ENCODE measurements at places on chromosomes 6 and 20.
A peak's percentile ranks its signal among the peaks of the same experiment; 100 is the strongest.

GRCh38 chr6:31473780-31474761, 23.9 kb upstream of the MICB start:
- no peaks in the 10 kb centered on the region for H3K36me3 ChIP-seq
- no peak overlapping the region for H3K27ac ChIP-seq
- DNase-seq, result no peak
- H3K27me3 ChIP-seq, result no peaks in the 10 kb centered on the region

GRCh38 chr6:127186889-127187288, 68.4 kb downstream of the RSPO3 start:
- no peaks in the 10 kb centered on the region for H3K27me3 ChIP-seq
- H3K4me1 ChIP-seq, result no peaks in the 10 kb centered on the region
- no peak overlapping the region for H3K27ac ChIP-seq
- H3K36me3 ChIP-seq, result no peaks in the 10 kb centered on the region
- H3K4me3 ChIP-seq, result no peak overlapping the region

DNA sequence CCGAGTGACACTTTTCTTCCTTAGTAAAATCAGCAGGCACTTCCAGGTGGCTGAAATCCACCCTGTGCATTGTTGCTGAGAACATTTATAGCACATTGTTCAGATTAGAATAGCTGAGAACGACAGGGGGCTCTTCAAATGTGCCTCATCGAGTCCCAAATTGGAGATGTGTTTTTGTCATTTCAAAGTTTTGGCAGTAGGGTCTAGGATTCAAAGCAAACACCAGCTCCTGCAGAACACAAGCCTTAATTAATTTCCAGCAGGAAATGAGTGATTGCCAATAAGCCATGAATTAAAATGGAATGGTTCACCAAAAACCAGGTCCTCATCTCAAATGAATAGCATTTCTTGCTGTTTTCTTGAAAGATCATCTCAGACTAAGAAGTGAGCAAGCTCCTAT, 171.6 kb downstream of the PLCB1 start:
- no peaks in the 10 kb centered on the region for H3K27me3 ChIP-seq
- no peaks in the 10 kb centered on the region for H3K4me1 ChIP-seq
- H3K27ac ChIP-seq, result no peak overlapping the region
- no peak for DNase-seq
- no peaks in the 10 kb centered on the region for H3K36me3 ChIP-seq
- no peak overlapping the region for H3K4me3 ChIP-seq

DNA sequence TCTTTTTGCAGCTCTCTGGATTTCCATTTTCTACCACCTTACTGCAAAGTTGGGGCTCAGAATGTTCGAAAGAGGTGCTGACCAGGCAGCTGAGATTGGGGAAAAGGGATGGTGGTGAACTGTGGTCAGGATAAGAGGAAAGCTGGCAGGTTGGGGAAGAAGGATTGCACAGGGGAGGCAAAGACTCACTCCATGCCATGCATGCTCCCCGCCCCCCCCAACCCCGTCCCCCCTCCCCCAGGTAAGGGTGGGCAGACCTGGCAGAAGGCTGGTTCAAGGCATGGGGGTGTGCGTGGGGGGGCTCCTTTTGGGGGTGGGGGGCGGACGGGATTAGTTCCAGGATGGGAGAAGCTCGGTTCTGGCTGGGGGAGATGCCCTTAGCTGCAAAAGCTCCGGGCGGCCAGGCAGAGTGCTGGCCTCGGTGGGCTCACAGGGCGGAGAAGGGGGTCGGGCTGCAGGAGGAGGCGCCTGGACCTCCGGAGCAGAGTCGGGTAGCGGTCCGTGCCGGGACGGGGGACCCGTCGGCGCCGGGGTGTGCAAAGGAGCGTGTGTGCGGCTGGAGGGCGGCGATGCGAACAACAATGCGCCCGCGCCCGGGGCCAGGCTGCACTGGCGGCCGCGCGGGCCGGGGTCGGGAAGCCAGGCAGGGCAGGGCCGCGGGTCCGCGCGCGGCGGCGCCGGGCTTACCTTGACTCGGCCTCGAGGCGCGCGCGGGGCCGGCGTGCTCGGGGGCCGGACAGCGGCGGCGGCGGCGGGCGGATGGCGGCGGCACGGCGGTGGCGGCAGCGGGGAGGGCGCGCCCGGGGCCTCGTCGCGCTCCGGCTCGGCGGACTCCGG, 880 bp downstream of the ADNP start:
- peak overlapping the region; percentile 91 for H3K4me3 ChIP-seq
- H3K27me3 ChIP-seq, result no peaks in the 10 kb centered on the region
- H3K4me1 ChIP-seq, result peaks cover 31% of the 10 kb centered on the region
- no peaks in the 10 kb centered on the region for H3K36me3 ChIP-seq

DNA sequence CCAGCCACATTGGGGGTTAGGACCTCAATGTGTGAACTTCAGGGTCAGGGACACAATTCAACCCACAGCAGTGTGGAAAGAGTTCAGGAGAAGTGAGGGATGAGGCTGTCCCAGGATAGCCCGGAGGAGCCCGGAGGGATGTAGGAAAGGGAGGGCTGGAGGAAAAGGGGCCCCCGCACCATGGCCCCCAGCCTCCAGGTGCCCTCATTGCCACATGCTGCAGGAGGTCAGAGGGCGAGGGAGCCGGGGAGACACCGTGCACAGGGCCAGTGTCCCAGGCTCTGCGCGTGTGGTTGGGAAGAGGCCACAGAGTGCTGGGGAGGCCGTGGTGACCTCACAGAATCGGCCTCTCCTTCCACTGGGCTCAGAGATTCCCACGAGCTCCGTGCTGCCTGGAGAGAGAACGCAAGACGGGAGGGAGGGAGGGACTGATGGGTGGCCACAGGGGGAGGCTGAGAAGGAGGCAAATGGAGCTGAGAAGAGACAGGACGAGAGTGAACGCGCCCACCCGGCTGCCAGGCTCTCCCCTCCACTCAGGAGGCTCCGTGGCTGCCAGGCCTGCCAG, 215.1 kb downstream of the DLL1 start:
- no peaks in the 10 kb centered on the region for H3K27me3 ChIP-seq
- H3K36me3 ChIP-seq, result no peaks in the 10 kb centered on the region
- H3K4me3 ChIP-seq, result no peak overlapping the region
- DNase-seq, result no peak
- H3K4me1 ChIP-seq, result no peaks in the 10 kb centered on the region
- no peak overlapping the region for H3K27ac ChIP-seq

DNA sequence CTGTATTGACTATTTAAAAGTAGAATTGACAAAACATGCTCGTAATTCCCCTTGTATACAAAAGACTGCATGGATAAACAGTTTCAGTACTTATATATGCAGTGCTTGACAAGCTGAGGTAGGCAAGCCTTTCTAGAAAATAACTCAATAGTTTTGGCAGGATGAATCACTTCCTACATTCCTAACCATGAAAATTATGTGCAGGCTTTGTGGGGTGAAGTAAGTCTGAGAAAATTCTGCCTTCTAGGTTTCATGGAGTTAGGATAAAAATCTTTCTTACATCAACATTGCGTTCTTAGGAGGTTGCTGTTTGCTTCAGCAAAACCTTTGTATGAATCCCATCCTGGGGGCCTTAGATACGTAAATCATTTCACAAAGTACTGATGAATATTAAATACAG, 801.4 kb upstream of the EYS start:
- no peaks in the 10 kb centered on the region for H3K36me3 ChIP-seq
- DNase-seq, result no peak
- no peaks in the 10 kb centered on the region for H3K4me1 ChIP-seq
- no peak overlapping the region for H3K4me3 ChIP-seq
- H3K27ac ChIP-seq, result no peak overlapping the region

DNA sequence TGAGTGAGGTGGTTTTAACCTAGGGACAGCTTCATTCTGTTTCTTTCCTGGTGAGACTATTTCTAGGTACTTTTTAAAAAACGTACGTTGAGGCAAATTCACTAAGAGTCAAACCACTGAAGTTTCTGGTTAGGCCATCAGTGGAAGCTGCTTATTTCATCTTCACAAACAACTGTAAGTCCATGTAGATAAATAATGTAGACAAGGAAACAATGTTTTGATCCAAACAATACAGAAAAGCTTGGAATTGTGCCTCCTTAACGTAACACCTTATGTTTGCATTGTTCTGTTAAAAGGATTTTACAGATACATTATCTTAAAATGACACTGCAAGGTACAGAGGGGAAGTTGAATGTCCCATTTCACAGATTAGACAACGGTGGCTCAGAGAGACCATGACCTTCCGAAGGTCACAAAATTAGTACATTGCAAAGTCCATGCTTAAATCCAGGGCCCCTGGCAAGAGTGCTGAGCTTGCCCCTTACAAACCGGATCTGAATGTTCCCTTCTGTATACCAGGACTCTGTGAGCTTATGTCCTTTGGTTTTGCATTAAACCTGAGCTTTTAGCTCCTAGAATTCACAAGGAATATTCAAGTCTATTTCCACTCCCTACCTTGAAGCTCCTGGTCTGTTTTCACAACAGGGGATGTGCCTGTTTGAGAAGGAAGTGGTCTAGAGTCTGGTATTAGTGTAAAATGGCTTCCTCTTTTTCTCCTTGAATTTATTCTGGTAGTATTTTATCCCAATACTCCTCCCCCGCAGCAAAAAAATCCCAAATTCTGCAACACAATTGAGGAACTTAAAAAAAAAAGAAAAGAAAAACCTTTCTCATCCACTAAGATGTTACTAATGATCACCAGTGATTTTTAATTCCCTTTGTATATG, 28.9 kb upstream of the ZNF217 start:
- H3K4me1 ChIP-seq, result peaks cover 37% of the 10 kb centered on the region
- H3K36me3 ChIP-seq, result no peaks in the 10 kb centered on the region
- H3K27me3 ChIP-seq, result no peaks in the 10 kb centered on the region
- peak overlapping the region; percentile 56 for H3K27ac ChIP-seq
- no peak overlapping the region for H3K4me3 ChIP-seq
- peak; percentile 19 for DNase-seq

DNA sequence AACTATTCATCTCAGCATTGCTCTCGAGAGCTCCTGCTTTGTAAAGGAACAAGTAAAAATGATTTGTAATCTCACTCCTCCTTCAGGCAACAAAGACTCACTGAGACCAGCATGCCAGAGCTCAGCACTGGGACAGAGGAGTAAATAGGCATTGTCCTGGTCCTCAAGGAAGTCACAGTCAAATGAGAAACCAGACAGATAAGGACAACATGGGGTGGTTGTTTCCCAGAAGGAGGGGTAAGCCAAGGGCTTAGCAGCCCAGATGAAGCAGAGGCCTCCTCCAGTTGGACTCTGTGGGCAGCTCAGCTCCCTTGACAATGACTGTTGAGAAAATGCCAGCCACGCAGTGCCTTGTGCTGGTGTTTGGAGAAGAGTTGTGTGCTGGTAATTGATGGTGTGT, 425.7 kb upstream of the CHD6 start:
- DNase-seq, result no peak
- no peaks in the 10 kb centered on the region for H3K27me3 ChIP-seq
- H3K27ac ChIP-seq, result no peak overlapping the region
- no peaks in the 10 kb centered on the region for H3K4me1 ChIP-seq
- no peaks in the 10 kb centered on the region for H3K36me3 ChIP-seq
- no peak overlapping the region for H3K4me3 ChIP-seq

DNA sequence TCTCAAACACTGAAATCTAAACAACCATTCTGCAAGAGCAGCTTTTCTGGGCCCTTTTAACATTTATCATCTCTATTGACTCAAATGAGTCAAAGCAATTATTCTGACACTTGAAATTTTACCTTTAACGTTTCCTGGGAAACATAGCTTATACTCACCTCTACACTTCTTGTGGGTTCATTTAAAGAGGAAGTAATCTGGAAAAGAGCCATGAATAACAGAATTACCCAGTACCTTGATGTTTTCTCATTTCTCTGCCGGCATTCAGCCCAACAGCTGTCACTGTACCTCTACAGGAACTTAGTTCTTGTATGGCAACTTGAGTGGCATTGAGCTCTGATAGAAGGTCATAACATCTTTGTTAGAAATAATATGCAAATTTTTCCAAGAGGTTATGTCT, 272.2 kb downstream of the KCNQ5 start:
- no peak overlapping the region for H3K27ac ChIP-seq
- H3K27me3 ChIP-seq, result no peaks in the 10 kb centered on the region
- no peaks in the 10 kb centered on the region for H3K4me1 ChIP-seq
- H3K4me3 ChIP-seq, result no peak overlapping the region
- no peak for DNase-seq
- H3K36me3 ChIP-seq, result no peaks in the 10 kb centered on the region

DNA sequence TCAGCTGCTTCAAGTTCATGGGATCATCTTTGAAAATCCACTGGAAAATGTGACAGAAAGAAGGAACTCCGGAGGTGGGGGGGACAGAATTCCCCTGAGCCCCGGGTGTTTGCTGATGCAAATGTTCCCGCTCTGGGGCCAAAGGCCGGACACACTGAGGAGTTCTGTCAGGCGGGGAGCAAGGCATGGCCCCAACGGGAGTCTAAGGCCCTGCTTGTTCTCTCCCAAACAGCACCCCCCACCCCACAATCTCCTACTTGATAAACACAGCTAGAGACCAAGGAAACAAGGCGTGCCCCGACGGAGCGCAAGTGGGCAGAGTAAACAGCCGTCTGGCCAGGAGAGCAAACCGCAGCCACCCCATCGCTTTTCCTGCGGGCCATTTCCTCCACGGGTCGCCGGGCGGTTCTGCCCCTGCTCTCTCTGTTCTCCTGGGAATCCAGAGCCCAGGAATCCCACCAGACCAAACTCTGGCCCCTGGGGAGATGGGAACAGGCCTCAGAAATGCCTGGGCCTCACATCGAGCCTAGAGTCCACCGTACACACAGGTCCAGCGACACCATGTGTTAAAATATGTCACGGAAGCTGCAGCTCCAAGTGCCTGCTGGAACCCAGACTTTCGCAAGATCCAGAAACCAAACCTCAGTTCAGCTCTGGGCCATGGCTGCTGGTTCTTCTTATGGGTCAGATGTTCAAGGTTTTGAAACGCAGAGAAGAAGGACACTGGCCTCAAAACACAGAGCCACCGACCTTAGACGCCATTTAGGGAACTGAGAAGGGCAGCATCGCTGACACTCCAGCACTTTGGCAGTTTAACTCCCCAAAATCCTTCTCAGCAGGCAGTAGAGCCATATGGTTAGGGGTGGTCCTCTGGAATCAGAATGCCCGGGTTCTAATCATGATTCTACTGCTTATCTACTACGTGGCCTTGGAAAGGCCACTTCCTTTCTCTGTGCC, 104.2 kb downstream of the PREX1 start:
- H3K27me3 ChIP-seq, result no peaks in the 10 kb centered on the region
- H3K4me1 ChIP-seq, result peaks cover 4% of the 10 kb centered on the region
- H3K27ac ChIP-seq, result peak overlapping the region; percentile 43
- H3K4me3 ChIP-seq, result no peak overlapping the region
- H3K36me3 ChIP-seq, result peaks cover 60% of the 10 kb centered on the region
- no peak for DNase-seq

GRCh38 chr6:12160326-12160725, 129.8 kb upstream of the EDN1 start:
- no peaks in the 10 kb centered on the region for H3K36me3 ChIP-seq
- no peak overlapping the region for H3K27ac ChIP-seq
- DNase-seq, result no peak
- H3K4me3 ChIP-seq, result no peak overlapping the region

DNA sequence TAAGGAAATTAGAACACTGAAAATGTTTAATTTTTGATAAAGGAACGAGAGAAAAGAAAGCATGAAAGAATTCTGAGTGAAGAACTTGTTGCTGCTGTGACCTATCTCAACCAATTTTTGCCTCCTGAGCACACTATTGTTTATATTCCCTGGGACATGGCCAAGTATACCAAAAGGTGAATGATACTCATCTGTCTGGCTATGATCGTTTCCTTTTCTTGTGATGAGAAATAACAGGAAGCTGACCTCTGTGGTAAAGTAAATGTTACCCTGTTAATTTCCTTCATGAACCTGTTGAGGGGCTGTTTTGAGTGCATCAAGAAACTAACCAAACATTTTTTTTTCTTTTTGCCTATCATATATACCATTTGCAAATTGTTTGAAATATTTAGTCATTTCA, 69.1 kb downstream of the FIG4 start:
- H3K27me3 ChIP-seq, result no peaks in the 10 kb centered on the region
- no peak overlapping the region for H3K27ac ChIP-seq
- H3K4me3 ChIP-seq, result no peak overlapping the region
- H3K4me1 ChIP-seq, result peaks cover 2% of the 10 kb centered on the region
- no peak for DNase-seq
